ENCODE measurements at places on chromosomes 12 and 14. TPM values are rescaled to one million over a fixed set of nuclear protein-coding genes. Genes with fewer than 3 reads are reported as not detected.

GRCh38 chr12:87815771-87816585, 213.2 kb downstream of the C12orf50 start:
- ATAC-seq = no peak

GRCh38 chr14:100654814-100655740, 67.9 kb upstream of the BEGAIN start:
- ATAC-seq = no peak

DNA sequence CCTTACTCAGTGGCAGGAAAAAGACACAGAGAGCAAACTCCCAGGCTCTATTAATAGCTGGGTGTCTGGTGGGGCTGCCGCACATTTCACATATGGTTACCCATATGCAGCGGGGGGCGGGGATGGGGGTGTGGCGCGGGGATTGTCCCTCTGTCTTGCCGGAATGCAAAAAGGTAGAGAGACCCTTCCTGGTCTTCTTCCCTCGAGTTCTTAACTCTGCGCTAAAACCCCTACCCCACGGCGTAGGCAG, 1.7 kb downstream of the PRMT8 start:
- peak; percentile 5 for ATAC-seq

The ESRRB gene
- total RNA-seq = 2.8 TPM

The AGAP2 gene
- 11.7 TPM for total RNA-seq

The CAPZA3 gene
- not detected for total RNA-seq

- no peak for ATAC-seq
These were observed 228.1 kb upstream of the AMIGO2 start for GRCh38 chr12:47307680-47308399.

DNA sequence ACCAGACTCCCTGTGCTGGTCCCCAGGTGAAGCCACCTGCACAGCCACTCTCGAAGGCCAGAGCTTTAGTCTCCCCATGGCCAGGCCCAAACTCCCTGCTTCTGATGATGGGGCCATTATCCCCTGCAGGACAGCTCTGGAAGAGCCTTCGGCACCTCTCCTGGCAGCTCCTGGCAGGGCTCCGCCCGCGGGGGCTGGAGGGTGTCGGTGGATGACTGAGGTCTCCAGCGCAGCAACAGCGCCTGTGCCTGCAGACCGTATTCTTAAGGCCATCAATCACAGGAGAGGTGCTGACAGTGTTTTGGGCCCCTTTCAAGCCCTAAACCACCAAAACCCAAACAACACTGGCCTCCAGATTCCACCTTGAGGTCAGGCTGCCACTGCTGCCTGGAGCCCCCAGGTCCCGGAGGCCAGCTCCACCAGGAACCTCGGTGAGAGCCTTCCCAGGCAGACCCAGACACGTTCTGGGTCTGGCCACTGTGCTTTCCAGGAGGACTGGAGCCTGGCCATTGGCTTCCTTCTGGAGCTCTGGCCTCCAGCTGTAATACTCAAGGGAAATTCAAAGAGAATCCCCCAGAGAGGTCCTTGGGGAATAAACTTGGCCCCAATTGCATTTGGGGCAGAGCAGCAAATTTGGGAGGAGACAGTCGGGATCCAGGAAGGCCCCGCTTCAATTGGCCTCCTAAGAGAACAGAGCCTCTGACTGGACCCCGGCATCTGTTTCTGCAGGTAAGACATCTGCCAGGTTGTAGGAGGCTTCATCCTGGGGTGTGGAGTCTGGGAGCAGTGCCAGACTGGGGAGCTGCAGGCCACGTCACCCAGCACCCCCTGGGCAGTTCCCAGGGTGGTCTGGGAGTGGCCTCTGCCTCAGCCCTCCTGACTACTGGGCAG, 210.6 kb upstream of the RTL1 start:
- no peak for ATAC-seq

GRCh38 chr12:110179291-110179690, 55.1 kb downstream of the IFT81 start:
- no peak for ATAC-seq

The KLRB1 gene
- not detected for total RNA-seq

The BATF gene
- not detected for total RNA-seq

DNA sequence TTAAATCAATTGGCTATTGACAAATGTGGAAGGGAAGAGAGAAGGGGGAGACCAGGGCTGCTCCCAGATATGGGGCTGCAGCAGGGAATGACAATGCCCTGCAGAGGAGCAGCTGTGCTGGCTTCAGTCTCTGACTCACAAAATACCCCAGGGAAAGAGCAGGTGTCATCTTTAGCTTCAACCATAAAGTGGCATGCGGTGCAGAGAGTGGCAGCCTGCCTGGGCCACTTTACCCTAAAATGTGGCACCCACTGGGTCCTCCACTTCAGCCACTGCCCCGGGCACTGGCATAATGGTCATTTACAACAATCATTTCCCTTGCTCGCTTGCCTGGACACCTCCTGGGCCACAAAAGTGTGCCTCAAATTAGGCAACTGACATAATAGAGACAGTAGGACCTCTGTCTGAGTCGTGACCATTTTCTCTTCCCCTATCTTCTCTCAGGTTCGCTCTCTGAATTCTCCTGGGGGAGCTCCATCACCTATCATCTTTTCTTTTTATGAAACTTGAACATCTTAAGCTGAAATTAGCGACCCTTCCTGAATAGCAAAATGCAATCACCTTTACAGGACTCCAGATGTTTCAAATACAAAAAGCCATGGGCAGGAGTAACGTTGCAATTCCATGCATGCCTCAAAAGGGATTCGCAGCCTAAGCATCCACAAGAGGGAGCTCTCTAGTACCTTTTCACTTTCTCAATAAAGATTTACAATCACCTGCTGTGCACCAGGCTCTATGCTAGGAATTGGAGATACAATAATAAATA, 179.9 kb upstream of the ATF7IP start:
- peak; percentile 81 for ATAC-seq

DNA sequence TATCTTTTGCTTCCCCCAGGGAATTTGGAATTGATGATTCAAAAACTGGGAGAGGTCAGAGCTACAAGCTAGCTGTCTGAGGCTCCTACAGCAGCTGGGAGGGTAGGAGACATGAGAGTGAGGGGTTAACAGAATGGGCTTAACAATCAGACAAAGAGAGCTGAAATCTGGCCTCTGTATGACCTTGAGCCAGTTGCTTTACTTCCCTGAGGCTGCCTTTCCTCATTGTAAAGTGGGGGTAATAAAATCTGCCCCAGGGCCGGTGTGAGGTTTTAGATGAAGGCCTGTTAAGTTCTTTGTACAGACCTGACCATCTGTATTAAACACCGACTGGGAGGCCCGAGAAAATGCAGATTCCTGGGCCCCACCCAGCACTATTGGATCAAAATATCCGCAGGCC, 164.3 kb upstream of the NOS1 start:
- ATAC-seq = no peak

GRCh38 chr14:20782280-20782890, 1.3 kb downstream of the RNASE6 start:
- no peak for ATAC-seq

DNA sequence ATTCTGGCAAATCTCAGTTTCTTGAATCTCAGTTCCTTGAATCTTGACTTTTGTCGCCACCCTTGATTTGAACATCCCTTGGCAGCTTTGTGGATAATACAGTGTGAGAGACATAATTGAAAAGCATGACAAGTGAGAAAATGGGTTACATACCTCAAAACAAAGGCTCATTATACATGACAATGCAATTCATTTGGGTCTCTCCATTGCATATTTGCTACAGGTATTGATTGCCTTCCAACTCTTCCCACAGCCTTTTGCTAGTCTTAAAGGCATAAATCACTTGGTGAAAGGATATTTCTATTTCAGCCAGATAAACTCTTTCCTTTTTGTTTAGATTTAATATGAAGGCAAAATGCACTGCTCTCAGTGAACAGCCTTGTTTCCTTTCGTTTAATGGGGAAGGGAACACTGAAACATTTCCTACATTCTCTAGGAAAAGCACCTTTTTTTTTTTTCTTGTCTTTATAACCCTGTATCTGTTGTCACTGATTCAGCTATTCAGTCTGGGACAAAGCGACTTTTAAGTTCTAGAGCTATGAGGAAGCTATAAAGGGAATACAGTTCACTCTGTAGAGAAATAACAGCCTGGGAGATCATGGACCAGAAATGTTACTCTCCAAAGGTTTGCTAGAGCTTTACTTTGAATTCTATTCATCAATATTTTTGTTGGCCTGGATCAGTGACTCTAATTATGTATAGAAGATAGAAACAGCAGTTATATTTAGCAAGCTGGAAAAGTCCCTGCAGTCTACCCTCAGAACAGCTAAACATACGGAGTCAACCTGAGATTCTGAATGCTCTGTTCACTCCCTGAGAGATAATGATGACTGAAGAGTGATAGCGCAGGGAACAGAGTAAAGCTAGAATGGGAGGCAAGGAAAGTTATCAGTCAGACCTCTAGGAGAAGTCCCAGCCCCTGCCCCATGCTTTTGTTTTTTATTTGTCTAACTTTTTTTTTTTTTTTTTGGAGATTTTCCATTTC, 311.4 kb downstream of the RGS6 start:
- ATAC-seq = no peak

DNA sequence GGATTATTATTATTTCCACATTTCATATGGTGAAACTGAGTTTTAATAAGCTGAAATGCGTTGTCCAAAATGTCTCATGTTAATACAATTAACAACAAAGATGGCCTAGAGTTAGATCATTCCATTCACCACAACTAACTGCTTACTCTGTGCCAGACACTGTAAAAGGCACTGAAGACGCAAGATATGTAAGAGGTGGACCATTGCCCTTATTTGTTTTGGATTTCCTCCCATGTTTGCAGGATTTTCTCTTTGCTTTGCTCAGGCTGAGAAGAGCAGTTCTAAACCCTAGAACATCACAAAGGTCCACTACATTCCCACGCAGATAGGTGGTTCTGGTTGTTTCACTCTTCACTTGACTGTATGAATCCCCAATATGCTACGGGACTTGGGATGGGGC, 324.4 kb upstream of the KITLG start:
- no peak for ATAC-seq

DNA sequence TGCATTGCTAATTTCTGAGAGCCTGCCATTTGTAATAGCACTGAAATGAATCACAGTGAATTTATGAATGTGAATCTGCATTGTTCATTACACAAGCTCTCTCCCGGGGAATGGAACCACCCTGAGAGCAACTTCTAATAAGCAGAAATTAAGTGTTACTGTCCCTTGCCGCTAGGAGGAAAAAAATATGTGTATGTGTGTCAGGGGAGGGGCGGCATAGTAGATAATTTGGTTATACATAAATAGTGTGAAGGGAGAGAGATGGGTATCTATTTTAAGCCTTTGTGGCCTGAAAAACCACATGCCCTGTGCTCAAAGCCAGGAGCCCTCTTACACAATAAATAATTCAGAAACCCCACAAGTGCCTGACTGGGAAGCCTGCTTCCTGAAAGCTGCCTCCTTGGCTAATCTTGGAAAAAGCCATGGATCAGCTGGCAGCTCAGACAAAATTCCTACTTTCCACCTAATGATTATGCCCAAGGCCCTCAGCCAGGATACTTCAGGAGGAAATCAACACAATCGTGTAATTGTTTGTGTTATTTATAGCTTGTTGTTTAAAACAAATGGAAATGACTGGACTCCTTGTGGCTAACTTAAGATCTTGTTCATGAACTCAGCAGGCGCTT, 366.2 kb upstream of the KITLG start:
- peak; percentile 28 for ATAC-seq

The IGF1 gene
- 0.25 TPM for total RNA-seq

The KRT71 gene
- 0.52 TPM for total RNA-seq

- ATAC-seq = no peak
These were observed 18.6 kb upstream of the RERGL start for GRCh38 chr12:18108611-18109010.

GRCh38 chr14:104161602-104162367, 23.4 kb downstream of the KIF26A start:
- no peak for ATAC-seq

The GOLGA5 gene
- total RNA-seq = 58.2 TPM

DNA sequence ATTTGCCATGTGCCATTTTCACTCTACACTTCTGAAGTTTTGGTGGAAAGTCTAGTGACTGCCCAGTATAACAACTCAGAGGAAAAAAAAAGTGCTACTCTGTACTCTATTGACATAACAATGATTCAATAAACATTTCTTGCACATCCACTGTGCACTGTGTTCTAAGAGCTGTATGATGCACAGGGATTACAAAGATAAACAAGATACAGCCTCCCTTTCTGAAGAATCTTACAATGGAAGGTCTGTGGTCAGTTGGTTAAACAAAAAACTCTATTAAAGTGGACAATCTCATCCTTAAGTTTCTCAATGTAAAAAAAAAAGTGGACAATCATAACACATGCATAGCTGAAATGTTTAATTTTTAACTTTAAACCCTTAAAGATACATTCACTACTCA, 105.7 kb upstream of the RASSF8 start:
- no peak for ATAC-seq

The NGB gene
- 0.54 TPM for total RNA-seq

- no peak for ATAC-seq
These were observed 119.8 kb downstream of the KICS2 start for GRCh38 chr12:64102339-64102738.

GRCh38 chr12:79267580-79267979, 403.0 kb downstream of the SYT1 start:
- no peak for ATAC-seq
